ENCODE measurements at places on chromosomes 7 and 10.

- DNase-seq, result no peak
Observed at GRCh38 chr7:41439515-41439879, 263.4 kb downstream of the INHBA start.

DNA sequence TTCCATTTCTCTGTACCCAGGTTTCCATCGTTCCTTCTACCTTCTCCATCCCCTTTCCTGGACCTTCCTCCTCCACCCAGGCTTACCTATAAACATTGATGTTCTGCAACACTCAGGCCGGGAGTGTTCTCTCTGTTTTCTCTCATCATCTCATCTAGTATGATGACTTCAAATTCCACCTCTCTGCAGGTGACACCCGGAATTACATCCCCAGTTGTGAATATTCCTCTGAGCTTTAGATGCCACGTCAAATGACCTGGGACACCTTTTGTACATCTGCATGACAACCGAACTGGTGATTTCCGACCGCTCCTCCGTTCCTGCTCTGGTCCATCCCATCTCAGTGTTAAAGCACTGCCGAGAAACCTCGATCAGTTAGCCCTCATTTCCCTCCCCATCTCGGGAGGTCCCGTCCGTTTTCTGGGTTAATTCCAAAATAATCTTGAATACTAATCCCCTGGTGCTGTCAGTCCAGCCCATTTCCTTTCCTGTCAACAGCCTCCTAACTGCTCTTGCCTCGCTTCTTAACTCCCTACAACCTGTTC, 76.7 kb upstream of the SAMD8 start:
- DNase-seq, result no peak

- DNase-seq, result no peak
Observed at GRCh38 chr7:104878577-104878976, 135.4 kb upstream of the KMT2E start.

GRCh38 chr7:21355406-21355874, 72.4 kb upstream of the SP4 start:
- peak; percentile 52 for DNase-seq

GRCh38 chr10:33559105-33559504, 224.6 kb upstream of the NRP1 start:
- DNase-seq, result no peak

DNA sequence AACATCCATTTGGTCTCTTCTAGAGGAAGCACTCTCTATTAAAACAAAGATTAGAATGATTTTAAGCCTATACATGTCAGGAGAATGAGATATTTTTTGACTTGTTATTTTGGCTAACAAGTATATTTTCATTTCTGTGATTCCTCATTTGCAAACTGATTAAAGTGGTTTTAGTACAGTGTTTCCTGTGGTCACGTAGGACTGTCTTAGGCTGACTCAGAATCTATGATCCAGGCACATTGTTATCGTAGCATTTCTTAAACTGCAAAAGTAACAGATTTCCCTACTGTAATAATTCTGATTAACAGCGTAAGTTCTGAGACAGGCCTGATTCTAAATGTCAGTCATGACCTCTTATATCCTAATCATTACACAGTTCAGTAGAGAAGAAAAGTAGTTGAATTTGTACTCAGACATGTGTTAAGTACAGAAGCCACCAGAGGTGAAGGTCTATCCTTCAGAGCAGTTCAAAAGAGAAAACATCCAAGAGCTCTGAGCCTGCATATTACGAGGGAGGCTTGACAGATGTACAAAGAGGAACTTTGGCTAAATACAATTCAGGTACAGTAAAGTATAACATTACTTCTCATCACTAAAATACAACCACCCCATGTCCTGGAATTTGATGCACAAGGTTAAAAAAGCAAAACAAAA, 124.1 kb upstream of the TEX47 start:
- DNase-seq, result no peak

GRCh38 chr7:118369987-118370386, 145.5 kb downstream of the ANKRD7 start:
- no peak for DNase-seq

GRCh38 chr7:155316427-155317113, 18.9 kb downstream of the INSIG1 start:
- no peak for DNase-seq

DNA sequence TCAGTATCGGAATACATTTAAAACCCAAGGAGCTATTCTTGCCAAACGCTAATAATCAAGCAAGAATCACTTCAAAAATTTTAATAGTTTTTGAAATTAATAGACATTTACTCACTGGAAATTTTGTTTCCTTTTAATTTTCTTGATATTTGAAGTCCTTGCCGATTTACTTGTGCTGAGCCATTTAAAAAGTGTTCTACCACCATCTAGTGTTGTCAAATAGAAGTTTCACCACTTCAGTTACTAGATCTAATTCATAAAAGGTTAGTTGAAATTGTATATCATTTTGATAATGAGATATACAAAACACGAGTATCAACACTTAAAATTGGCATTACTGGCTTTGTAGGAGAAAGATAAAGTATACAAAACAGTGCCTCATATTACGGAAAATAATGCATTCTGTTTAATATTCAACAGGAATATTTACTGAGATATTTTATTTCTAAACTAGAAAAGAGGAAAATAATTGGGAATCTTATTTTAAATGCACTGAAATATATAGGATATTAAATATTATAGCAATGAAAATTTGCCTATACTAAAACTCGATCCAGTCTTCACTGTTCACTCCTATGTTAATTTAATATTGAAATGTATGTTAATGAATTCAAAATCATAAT, 664.8 kb upstream of the SEMA3D start:
- DNase-seq, result no peak

- DNase-seq, result peak; percentile 20
Observed at GRCh38 chr7:101308245-101309085, 13.1 kb downstream of the IFT22 start.

GRCh38 chr10:113683300-113683699, 3.6 kb downstream of the CASP7 start:
- DNase-seq, result no peak

DNA sequence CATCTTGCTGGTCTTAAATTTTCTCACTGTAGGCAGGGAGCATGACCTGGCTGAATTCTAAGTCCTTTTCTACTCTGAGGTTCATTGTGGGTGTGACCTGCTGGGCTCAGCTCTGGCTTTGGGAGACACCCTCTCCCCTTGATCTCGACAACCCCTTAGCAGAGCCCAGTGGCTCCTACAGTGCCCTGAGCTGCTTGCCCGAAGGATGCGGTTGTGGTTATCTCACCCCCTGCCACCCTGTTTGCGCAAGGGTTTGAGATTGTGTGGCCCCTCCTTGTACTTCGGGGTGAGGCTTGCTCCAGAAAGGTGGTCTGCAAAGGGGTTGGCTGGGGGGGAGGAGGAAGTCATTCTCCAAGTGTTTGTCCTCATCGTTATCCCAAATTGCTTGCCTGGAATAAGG, 55.3 kb downstream of the TCF7L2 start:
- DNase-seq, result no peak

DNA sequence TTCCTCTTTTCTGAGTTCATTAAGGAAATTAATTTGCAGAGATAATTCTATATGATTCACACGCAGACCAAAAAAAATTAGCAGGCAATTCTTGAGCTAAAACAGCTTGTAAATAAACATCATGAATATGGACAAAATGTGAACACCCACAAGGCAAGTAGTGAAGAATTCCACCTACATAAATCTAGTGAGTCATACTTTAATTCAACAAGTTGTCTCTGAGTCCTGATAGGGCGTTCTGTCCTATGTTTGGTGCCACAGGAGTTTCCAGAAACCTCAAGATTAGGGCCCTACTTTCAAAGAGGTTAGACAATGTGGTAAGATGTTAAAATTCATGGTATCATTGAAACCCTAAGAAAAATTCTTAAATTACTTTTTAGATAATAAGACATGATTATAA, 122.3 kb downstream of the SGMS1 start:
- DNase-seq, result no peak

DNA sequence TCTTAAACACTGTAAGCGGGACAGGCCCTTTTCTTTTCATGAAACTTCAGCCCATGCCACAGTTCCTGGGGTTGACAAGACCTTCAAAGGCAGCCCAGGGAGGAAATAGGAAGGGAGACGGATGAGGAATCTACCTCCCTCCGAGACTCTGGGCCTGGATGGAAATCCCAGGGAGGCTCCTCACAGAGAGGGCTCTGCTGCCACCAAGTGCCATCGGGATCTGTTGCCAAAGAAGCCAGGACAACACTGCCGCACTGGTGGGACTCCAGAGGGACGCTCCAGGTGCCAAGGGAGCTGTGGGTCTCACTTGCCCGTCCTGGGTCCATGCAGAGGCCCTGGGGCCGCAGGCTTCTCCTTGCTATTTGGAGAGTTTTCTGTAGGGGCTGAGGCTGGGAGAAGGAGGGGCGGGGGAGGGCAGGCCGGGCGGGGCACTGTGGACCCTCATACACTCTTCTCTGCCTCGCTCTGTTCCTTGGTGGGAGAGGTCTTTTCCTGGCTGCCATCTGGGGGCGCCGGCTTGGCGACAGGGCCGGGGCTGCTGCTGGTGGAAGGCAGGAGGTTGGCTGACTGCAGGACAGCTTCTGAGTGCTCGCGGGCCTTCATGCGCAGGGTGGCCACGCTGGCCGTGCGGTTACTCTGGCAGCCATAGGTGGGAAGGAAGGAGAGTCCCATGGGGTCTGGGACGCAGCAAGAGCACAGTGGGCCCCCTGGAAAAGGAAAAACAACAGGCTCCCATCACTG, 30.0 kb downstream of the DRGX start:
- no peak for DNase-seq

DNA sequence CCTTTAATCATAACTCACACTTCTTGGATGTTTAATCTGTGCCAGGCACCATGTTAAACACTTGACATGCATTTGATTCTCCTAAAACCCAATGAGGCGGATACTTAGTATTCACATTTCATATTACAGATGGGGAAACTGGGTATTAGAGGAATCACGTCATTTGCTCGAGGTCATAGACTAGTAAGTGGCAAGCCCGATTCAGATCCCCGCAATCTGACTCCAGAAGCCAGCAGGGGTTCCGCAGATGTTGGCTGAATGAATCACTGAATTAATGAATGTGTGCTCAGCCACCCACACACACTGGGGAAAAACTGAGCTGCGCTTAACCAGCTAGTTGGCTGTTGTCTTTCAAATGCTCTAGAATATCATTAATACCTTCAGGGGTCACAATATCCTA, 22.5 kb upstream of the ENO4 start:
- DNase-seq, result no peak

DNA sequence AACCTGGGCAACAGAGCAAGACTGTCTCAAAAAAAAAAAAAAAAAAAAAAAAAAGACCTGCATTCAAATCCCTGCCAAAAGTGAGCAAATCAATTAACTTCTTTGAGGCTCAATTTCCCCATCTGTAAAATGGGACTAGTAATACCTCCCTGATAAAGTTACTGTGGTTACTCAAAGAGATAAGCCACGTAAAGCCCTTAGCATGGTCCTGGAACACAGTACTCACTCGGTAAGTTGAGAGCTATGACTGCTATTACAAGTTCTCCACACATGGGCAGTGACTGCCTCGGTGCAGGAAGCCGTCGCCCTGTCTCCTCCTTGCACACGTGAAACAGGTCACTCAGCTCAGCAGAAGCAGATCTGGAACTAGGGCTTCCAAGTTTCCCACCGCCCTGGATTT, 37.9 kb downstream of the DDIT4 start:
- DNase-seq, result no peak

DNA sequence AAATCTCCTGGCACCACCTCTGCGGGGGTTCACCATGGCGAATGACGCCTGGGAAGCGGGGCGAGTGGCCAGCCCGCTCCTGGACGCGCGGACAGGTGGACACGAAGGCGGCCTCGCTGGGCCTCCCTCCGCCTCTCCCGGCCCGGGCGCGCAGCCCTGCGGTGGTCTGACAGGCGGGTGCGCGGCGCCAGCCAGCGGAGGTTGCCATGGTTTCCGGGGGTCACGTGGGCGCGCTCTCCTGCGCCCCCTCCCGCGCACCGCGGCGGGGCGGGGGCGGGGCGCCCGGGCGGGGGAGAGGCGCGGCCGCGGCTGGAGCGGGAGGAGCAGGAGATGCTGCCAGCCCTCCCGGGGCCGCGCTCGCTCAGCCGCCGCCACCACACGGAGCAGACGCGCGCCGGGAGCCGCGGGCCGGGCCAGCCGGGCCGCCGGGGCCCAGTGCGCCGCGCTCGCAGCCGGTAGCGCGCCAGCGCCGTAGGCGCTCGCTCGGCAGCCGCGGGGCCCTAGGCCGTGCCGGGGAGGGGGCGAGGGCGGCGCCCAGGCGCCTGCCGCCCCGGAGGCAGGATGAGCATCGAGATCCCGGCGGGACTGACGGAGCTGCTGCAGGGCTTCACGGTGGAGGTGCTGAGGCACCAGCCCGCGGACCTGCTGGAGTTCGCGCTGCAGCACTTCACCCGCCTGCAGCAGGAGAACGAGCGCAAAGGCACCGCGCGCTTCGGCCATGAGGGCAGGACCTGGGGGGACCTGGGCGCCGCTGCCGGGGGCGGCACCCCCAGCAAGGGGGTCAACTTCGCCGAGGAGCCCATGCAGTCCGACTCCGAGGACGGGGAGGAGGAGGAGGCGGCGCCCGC, at the start of gene PRKAR2B:
Gene PRKAR2B (plus strand): TSS at position 359 of the 848 bp plus-strand sequence. CDS start 203 bp downstream, at position 562.
- peak; percentile 62 for DNase-seq

- DNase-seq, result no peak
Observed at GRCh38 chr7:116351966-116352365, 141.6 kb downstream of the TES start.

DNA sequence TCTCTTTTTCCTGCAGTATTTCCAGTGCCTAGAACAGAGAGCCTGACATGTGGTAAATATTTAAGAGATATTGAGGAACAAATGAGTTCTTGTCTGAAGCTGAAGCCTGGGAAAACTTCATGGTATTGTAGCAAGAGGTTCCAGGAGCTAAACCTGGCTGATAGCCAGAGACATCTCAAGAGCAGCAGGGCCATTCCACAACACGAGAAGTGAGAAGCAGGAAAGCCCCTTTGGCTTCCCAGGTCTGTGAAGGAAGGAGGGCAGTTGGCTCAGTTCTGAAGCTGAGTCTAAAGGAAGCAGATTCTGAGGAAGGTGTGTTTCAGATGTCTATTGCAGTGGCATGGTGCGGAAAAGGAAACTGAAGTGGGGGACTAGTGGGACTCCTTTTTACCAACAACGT, 63.8 kb upstream of the FAM204A start:
- DNase-seq, result no peak

- DNase-seq, result peak; percentile 56
Observed at GRCh38 chr10:71708301-71708703, 11.3 kb downstream of the C10orf105 start.
